Central memory CD4-positive, alpha-beta T cell (primary cell): ENCODE measurements at places on chromosomes 2 and 18.

- no peak for DNase-seq
Observed at GRCh38 chr2:20584399-20585358, 66.2 kb downstream of the HS1BP3 start.

DNA sequence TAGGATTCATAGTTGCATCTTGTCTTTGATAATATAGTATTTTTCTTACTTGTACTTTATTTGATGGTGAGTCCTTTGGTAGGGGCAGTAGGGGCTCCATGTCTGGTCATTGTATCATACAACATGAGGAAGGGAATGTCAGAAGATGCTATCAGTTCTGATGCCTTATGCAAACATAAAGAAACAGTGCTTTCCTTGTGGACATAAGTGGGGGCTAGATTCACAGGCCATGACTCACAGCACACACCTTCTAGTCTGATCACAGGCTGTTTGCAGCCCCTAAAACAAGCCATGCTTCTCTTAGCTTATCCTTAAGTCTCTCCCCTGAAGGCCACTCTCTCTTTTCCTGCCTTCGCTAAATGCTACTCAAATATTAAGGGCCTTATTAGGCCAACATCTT, 10.7 kb upstream of the SLC14A1 start:
- no peak for DNase-seq

GRCh38 chr2:39266139-39266805, 22.5 kb upstream of the CDKL4 start:
- peak; percentile 6 for DNase-seq

DNA sequence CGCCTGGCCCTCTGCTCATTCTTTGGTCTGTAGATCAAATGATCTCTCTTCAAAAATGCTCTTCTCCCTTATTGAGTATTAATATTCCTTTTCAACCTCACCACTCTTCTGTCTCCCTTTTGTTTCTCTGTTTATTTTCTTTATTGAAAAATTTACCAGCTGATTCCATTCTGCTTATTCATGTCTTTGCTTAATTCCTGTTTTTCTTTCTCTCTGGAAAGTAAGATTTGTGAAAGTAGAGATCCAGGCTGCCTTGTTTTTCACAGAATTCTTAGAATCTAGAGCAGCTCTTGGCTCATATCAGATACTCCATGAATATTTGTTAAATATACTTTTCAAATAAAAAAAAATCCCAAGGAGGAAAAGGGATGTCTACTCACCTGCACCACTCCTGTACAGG, 157.0 kb downstream of the DOCK10 start:
- no peak for DNase-seq

GRCh38 chr18:60064271-60064670, 164.5 kb downstream of the PMAIP1 start:
- DNase-seq, result no peak

- DNase-seq, result no peak
Observed at GRCh38 chr2:28055325-28055970, 164.9 kb downstream of the BABAM2 start.

DNA sequence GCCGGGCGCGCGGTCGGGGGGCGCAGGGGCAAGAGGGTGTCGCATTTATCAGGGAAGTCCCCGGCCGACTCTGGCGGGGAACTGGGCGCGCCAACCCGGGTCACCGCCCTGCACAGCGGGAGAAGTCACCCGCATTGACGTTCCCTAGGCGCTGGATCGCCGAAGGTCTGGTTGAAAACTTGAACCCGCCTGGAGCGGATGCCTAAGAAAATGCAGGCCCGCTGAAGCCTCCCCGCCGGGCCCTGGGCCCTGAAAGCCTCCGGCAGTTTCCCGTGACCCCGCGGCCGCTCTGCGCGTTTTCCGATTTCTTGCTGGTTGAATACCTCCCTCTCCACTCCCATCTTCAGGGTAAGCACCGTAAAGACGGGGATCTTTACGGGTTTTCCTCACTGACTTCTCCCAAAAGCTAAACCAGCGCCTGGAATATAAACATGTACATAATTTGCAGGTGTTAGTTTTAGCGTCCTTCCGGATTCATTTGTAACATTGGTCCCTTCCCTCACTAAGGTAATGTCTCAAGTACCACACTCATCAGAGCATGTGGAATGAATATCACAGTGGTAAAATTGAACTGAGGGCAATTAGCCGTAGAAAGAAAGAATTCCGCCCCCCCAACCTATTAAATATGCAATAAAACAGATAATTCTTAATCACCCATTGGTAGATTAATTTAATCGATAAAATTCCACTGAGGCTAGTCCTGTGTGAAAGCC, 675 bp upstream of the SPIRE1 start:
- DNase-seq, result peak; percentile 13

DNA sequence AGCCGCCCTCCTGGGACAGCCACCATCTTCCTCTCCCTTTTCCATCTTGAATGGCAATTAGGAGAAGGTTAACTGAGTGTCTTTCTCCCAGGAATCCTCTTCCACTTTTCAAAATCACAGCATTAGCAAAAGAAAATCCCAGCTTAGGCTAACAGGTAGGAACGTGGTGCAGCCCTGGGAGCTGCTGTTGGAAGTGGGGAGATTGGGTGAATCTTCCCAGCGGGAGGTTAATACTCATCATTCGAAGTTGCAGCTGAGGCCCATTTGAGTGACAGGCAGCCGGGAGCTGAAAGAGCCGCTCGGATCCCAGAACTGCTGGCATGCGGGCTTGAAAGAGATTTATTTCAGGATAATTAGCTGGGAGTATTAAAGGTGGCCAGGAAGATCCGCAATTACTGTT, 306.0 kb downstream of the BCL11A start:
- no peak for DNase-seq

- no peak for DNase-seq
Observed at GRCh38 chr2:20556756-20557155, 94.1 kb downstream of the HS1BP3 start.

DNA sequence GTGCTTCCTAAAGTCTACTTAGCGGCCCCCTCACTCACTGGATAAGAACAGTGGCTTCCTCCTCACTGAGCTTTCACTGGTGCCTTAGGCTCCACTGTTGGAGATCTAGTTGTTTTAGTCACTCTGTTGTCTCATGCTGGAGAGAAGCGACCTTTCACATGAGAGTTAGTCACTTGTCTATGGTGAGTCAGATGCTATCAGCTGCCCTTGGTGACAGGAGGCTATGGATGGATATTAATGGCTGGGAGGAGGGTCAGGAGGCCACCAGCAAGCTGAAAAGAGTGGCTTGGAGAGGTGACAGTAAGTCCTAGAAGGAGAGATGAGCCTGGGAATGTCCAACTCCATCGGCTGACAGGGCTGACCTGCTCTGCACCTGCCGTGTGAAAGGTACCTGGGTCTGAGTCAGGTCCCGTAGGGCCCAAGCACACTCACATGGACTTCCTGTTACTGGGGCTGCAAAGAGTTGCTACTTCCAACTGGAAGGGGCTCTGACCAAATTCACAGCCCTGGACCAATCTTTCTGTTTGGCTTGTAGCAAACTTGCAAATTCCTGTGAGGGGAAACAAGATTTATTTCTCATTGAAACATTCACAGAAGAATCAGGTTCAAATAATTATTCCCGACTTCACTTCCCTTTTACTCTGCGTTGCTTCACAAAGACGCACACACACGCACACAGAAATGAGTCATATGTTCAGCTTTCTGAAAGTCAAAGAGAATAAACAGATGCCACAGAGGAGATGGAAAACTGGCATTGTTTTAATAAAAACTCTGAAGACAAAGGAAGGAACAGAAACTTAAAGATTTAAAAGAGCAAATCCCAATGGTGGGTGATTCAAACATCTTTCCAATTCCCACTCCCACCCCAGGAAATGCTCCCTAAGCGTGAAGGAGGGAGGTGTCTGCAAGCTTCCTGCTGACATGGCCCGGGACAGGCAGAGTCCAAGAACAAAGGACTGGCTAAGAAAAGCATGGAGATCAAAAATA, 203.5 kb upstream of the TWIST2 start:
- no peak for DNase-seq

GRCh38 chr2:72954376-72955227, 37.3 kb downstream of the EMX1 start:
- no peak for DNase-seq

- DNase-seq, result no peak
Observed at GRCh38 chr2:32172870-32173269, 7.2 kb downstream of the SLC30A6 start.

DNA sequence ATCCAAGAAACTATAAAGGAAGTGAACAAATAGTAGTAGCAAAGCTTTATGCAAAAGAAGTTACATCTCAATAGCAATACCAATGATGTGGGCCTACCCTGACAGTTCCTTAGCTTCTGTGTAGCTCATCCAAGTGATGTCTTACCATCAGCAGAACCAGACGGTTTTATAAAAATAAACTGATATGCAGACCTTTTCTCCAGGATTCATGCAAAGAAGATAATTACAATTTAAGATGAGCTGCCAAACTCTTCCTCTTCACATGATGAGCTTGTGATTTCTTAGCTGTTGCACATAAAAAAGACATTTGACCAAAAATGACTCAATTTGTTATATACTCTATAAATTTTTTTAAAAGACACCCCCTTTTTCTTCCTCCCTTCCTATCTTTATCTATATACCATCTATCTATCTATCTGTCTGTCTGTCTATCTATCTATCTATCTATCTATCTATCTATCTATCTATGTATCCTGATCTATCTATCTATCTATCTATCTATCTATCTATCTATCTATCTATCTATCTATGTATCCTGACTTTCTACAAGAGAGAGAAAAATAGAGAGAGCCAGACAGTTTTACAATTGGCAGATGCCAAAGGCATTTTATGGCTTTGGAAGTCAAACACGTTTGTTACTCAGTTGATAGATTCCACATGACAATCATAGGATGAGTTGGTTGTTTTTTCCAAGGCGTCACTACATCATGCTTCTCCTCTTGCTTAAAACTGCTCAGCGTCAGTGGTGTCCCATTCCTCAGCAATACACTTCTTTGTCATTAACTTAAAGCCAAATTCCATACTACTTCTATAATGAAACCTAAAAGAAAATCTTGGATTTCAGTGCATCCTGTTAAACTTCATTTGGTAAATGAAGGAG, 65.9 kb upstream of the ACTR3 start:
- DNase-seq, result no peak

DNA sequence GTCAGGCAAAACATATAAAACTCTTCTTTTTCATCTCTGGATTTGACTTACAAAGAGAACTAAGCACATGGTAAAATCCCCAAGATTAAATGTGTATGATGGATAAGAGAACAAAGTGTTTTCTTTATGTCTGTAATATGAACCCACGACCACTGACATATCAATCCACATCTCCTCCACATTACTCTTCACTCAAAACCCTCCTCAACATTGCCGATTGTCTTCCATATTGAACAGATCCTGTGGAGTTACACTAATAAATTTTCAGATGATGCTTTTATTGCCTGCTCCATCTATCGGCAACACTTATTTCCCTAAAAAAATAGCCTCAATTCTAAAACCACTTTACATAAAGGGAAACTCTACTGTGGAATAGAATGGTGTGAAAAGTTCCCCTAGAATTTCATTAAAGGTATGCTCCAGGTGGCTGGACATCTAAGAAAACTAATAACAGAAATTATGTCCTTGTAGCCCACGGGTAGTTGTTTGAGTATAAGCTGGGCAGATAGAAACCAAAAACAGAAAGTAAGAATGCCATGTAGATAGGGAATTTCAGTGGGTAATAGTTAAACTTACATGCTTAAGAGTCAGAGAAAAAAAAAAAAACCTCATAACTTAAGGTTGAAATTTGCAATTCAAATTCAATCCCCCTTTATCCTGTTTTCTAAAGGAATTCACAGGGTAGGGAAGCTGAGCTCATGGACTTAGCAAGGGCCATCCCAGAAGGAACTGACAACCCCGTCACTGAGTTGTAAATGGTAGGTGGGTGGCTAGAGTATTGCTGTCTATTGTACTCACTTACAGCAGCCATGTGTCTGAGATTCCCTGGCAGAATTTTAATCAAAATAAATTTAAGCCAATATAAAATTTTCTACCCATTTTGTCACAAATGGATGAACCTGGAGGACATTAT, 305.4 kb upstream of the LYPD1 start:
- DNase-seq, result no peak

GRCh38 chr2:156322686-156323231, 9.8 kb downstream of the NR4A2 start:
- peak; percentile 13 for DNase-seq

- no peak for DNase-seq
Observed at GRCh38 chr18:8174771-8175170, 434.5 kb upstream of the RAB12 start.

DNA sequence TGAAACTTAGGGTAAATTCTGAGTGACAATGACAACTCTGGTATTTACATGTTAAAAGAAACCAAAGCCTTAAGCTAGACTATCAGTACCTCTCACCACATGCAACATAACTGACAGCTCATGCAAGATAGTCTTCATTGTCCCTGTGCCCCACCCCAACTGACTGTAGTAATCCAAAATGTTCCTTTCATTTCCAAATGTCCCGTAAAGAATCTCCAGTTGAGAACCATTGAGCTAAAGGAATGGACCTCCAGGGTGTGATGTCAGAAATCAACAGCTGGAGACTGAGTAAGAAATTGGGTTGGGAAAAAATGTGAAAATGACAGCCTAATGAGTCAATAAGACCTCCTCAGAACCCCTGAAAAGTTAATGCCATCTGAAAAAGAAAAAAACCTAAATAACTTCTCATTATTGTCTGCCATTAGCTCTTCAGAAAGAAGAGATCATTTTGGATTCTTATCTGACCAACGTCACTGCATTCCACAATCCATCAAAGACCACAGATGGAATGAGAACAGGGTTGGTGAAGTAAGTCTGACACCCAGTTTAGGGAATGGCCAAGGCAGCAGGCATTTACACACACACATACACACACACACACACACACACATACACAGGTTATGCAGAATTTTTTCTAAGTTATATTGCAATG, 51.7 kb upstream of the ACVR2A start:
- no peak for DNase-seq

DNA sequence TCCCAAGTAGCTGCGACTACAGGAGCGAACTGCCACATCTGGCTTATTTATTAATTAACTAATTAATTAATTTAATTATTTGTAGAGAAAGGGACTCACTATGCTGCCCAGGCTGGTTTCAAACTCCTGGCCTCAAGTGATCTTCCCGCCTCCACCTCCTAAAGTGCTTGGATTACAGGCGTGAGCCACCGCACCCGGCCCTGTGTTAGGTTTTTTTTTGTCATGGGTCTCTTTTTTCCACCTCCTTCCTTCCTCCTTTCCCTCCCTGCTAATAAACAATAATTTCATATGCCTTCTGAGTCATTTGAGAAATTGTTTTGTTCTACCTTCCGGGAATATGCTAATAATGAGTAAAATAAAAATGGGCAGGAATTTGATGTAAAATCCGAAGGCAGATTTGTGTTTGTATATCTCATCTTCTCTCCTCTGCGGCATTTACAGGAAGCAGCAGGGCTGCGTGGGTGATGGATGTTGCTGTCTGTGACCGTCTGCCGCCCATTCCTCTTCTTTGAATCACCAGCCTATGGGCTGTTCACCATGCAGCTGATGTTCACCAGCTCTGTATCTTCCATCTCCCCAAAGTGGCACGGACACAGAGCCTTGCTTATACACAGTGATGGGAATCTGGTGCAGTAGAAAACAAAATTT, 89.9 kb downstream of the ACSL3 start:
- DNase-seq, result no peak

DNA sequence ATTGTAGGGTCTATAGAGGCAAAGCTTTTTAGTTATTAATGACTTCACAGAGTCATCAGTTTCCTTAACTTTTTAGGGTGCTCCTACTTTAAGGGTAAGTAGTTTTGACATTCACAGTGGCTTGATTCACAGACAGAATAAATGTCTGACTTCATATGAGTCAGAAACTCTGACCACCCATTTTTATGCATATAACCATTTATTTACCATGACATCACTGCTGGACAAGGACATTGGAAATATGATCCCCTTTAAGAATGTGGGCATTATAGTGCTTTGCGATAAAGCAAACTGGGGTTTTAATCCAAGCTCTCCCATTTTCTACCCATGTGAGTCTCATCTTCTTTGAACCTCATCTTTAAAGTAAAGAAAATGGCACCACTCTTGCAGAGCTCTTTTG, 162.0 kb upstream of the MC4R start:
- DNase-seq, result no peak
